OCI-LY7 (cell line): ENCODE measurements at places on chromosomes 4 and X. TPM values are rescaled to one million over a fixed set of nuclear protein-coding genes. Genes with fewer than 3 reads are reported as not detected.

GRCh38 chrX:66130469-66130868 lies 33.6 kb upstream of the HEPH start:
- DNase-seq: no peak

Gene ITM2A
- not detected in 2 replicates for total RNA-seq

Gene DCUN1D4
- 24.4 and 34.2 TPM in 2 replicates for total RNA-seq

Gene EGFL6
- total RNA-seq: not detected in 2 replicates
